ENCODE measurements at places on chromosomes 16 and 17.
A peak's percentile ranks its signal among the peaks of the same experiment; 100 is the strongest.

DNA sequence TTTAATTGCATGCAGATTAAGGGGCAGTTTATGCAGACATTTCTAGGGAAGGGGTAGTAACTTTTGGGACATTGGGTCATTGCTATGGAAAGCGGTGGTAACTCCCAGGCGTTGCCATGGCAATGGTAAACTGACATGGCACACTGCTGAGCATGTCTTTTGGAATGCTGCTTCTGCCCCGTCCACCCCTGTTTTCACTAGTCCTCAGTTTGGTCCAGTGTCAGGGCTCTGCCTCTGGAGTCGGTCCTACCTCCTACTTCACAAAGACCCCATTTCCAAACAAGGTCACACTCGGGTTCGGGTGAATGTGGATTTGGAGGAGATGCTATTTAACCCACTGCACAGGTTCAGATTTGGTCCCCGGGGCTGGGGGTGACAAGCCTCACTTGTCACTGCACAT, 2.9 kb downstream of the IL34 start:
- DNase-seq: no peak

DNA sequence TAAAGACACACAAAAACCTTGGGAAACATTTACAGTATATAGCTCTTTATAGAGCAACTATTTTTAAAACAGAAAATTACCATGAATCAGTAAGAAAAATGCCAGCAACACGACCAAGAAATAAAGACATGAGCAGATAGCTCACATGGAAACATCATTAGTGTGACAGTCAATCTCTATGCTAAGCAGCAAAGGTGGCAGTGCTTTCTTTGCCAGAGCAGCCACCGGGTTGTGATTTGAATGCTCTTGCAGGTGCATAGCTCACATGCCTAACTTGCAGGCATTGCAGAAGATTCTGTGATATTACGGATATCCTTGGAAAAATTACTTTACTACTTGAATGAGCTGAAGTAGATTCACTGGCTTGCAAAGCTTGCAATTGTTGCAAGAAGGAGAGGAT, 652.9 kb upstream of the C16orf82 start:
- no peak for DNase-seq

DNA sequence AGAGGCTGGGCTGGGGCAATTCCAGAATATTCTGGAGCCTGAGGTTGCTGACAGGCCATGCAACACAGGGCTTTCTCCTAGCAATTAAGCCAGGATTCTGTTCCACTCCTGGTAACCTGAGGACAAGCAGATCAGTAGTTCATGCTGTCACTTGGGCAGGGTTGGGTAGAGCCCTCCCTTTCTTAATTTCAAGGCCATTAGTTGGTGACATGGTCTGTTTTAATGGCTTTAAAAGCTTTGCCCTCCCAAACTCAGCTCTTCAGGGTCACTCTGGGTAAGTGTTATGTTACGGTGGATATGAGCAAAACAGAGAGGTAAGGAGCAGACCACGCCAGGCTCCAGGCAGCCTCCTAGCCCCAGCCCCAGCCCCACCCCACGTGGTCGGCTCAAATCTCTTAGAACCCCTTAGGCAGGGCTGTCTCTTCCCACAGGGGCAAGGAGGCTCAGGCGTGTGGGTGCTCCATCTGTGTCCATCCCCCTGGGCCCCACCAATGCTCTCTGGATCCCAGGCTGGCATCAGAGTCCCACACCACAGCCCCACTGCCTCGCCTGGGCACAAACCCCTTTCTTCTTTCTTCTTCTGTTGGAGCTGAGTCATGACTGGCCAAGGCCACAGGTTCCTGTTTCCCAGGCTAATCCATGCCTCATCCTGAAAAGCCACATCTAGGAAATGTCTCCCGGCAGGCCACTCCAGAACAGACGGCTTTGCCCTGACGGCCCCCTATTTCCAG, 27.5 kb downstream of the CEP295NL start:
- no peak for DNase-seq

GRCh38 chr16:27526180-27526579, 23.5 kb downstream of the GTF3C1 start:
- no peak for DNase-seq

GRCh38 chr17:66655861-66656260, 179.1 kb upstream of the CACNG5 start:
- DNase-seq: no peak

- no peak for DNase-seq
Observed at GRCh38 chr17:219696-220095, 38.2 kb upstream of the DOC2B start.

DNA sequence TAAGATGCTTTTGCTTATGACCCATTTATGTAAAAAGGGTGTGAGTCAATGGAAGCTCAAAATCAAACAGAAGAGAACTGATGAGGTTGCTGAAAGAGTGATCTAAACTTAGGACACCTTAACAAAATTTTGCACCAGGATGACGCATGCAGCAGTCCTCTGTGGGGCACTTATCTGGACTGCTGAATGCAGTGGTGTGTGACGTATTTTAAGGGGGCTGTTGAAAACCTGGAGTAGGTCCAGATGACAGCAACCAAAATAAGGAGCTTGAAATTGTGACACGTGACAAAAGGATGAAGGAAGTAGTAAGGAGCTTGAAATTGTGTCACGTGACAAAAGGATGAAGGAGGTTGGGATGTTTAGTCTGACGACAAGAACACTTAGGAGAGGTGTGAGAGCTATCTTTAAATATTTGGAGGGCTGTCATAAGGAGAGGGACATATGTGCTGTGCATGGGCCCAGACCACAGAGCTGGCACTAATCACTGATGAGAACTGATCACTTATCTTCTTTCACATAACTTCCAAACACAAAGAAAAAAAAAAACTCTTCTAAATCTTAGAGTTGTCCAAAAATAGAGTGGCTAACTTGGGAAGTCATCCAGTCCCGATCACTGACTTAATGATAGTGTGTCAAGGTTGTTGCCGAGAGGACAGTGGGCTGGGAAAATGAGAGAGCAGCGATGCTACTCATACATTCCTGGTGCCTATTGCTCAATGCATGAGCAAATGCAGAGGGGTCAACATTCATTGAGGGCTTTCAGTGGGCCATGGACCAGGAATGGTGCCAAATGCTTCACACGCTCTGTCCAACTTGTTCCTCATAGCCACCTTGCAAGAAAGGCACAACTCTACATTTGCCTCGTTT, 264.2 kb upstream of the ZFHX3 start:
- no peak for DNase-seq

- DNase-seq: no peak
Observed at GRCh38 chr17:17348872-17349723, 45.9 kb downstream of the NT5M start.

DNA sequence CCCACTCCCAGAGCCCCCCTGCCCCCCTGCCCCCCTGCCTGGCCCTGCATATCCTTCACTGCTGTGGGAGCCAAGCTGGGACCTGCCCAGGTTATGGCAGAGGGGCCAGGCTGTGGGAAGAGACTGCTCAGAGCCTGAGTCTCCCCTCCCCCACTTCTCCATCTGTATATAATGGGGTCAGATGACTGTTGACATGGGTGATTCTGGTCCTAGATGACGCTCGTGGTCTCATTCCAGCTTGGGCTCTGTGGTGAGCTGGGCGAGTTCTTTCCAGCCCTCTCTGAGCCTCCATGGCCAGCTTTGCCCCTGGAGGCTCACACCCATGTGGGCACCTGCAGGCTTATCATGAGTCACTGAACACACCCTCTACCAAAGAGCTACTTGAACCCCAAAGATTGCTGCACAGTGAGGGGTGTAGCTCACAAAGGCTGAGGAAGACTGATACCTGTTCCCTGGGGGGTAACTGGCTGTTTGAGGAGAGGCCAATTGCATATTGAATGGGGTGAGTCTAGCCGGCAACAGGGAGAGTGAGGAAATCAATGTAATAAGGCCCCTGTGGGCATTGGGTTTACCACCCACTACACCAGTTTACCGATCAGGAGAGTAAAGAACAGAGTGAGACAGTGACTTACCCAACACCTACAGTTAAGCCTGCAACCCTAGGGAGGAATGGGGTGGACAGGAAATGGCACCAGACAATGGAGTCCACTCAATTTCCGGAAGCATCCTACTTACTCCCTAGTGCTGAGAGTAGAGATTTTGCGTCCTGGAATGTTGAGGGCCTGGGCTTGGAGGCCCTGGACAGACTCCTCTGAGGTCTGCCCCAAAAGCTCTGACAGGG, 4.2 kb upstream of the SREBF1 start:
- no peak for DNase-seq

DNA sequence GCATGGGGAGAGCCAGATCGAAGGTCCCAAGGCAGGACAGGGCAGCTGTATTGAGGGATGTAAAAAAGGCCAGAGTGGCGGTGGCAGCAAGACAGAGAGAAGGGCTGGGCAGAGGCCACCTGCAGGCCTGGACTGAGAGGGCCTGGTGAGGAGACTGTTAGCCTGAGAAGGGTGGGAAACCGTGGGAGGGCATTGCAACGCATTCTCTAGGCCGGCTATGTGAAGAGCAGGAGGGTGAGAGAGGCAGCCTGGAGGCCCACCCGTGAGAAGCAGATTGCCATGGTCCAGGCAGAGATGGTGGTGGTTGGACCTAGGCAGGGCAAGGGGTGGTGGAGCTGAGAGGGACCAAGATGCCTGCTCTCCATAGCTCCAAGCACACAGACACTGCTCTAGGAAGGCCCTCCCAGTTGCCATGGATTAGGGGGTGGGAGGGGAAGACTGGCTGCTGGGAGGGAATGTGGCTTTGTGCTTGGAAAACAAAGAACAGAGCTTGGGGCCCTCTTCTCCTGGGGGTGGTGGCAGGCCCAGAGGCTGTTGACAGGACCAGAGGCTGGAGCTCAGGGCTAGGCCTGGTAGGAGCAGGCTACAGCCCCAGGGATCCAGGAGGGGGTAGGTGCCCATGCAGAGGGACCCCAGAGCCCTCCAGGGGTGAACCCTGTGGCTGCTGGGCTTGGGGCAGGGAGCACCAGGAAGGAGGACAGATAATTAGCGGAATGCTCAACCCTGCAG, 12.4 kb upstream of the TCAP start:
- DNase-seq: no peak

- peak; percentile 15 for DNase-seq
Observed at GRCh38 chr16:57614944-57615343, 13.5 kb upstream of the ADGRG1 start.

DNA sequence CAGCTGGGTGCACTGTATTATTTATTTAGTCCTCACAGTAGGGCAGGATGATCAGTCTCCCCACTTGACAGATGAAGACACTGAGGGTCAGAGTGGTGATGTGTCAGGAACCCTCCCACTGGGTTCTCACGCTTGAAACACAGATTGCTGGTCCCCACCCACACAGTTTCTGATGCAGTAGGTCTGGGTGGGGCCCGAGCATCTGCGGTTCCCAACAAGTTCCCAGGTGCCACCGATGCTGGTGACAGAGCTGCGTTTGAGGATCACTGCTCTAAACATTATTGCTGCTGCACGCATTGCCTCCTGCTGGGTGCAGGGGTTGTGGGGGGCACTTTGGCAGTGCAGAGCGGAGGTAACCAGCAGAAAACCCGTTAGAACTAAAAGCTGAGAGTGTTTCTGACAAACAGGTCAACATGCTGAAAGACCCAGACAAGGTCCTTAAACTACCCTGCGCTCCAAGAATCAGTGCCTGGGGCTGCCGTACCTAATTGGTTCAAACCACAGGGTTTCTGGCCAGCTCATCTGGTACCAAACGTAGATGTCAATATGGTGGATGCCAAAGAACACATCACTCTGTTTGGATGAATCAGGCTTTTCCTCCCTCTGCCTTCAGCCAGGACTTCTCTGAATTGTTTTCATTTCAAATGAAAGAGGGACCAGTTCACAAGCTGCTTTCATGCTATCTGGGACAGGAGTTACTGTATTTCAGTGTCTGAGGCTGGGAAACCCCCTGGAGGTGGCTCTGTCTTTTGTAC, 76.0 kb downstream of the ABCC1 start:
- no peak for DNase-seq

GRCh38 chr16:86076606-86077005, 177.6 kb downstream of the IRF8 start:
- no peak for DNase-seq

- DNase-seq: no peak
Observed at GRCh38 chr17:75854881-75855309, 240 bp downstream of the WBP2 start.

DNA sequence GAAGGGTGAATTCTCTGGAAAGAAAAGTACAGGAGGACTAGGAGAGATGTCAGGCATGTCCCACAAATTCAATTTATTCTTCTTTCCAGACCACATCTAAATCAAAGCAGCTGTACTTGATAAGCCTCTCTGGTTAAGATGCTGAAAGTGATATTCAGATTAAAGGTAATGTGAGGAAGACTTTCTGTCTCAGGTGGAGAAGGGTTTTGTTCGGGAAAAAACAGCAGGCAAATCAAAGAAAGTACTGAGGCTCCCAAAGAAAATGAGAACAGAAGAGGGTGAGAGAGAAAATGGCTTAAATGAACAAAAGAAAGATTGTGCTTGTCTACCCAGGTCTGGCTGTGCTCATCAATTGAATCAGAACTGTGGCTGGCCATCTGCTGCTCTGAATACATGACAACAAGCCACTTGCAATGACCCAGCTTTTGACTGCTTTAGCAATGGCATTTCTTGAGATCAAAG, 55.6 kb downstream of the MMD start:
- DNase-seq: no peak

GRCh38 chr16:86509759-86510464, 415 bp upstream of the FOXF1 start:
- peak; percentile 58 for DNase-seq

DNA sequence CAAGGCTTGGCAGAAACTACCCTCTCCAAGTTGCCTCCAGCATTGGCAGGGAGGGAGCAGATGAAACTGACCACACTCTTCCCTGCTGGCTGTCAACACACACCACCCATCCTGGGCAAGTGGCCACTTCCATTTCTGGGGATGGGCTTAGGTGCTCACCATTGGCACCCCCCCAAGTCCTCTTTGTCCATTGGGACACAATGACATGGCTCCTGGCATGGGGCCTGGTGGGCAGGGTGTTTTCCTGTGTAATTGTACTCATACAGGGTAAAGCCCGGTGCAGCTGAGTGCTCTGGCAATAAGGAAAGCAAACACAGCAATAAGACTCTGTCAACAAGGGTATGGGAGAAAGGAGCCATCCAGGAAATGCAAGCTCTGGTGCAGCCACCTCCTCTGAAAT, 22.6 kb downstream of the SCNN1B start:
- DNase-seq: peak; percentile 96

DNA sequence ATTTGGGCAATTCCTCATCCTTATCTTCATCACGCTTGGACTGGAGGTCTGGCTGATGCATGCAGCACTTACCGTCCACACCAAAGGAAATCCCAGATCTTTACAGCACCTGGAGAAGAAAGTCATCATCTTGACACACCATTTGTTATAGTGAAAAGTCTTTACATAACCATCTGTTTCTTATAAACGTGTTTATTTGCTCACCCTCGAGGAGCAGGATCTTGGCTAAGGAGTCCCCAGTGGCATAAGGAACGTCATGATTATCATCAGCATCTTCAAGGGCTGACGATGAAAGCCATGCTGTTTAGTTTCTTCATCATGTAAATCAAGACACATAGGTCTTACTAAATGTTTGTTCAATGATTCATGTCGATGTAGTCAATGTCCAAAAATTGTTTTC, 248.8 kb upstream of the ELAC2 start:
- DNase-seq: no peak

DNA sequence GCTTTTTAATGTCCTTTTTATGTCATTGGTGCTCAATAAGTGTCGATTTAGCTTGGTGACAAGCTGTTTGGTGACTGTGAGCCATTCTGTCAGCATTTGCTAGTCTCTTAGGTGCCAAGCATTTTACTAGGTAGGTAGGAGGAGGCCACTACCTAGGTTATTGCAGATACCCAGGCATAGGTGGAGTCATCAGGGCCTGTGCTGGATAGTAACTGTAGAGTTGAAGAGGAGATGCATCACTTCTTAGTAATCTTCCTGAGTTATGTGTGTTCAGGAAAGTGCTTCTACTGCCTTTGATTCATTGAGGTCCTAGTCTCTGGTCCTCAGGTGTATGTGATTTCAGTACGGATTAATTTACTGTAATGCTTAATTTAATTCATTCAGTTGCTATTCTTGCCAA, 17.7 kb downstream of the USP10 start:
- DNase-seq: no peak
